Stimulated activated naive CD4-positive, alpha-beta T cell (primary cell): ENCODE measurements at places on chromosomes 12 and 14.

DNA sequence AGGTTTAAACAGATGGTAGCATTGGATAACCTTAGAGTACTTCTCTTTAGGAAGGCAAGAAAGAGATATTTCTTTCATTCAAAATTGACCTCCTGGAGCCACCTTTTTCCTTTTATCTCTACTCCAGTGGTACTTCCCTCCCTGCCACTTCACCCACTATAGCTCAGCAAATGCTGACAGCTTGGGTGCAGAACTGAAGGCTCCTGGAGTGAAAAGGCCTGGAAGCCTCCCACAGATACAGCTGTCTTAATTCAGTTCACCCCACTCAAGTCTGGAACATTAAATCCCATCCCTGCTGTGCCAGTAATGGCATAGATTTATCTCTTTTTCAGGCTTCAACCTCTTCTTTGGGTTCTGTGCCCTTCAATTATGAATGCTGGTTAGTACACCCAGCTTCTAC lies 140.3 kb downstream of the NEDD1 start:
- DNase-seq, result no peak

DNA sequence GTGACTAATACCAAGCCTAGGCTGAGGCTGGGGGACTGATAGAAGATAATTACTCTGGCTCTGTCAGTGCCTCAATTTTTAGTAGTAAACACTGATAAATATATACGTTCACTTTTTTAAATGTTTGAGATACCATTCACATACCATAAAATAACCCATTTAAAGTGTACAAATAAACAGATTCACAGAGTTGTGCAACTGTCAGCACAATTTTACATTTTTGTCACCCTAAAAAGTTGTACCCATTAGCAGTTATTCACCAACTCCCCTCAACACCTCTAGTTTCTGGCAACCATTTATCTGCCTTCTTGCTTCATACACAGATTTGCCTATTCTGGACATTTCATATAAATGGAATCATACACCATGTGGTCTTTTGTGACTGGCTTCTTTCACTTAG lies 15.1 kb downstream of the PPP1R12A start:
- DNase-seq, result no peak

GRCh38 chr14:91360490-91361232 lies 57.0 kb downstream of the CCDC88C start:
- no peak for DNase-seq

DNA sequence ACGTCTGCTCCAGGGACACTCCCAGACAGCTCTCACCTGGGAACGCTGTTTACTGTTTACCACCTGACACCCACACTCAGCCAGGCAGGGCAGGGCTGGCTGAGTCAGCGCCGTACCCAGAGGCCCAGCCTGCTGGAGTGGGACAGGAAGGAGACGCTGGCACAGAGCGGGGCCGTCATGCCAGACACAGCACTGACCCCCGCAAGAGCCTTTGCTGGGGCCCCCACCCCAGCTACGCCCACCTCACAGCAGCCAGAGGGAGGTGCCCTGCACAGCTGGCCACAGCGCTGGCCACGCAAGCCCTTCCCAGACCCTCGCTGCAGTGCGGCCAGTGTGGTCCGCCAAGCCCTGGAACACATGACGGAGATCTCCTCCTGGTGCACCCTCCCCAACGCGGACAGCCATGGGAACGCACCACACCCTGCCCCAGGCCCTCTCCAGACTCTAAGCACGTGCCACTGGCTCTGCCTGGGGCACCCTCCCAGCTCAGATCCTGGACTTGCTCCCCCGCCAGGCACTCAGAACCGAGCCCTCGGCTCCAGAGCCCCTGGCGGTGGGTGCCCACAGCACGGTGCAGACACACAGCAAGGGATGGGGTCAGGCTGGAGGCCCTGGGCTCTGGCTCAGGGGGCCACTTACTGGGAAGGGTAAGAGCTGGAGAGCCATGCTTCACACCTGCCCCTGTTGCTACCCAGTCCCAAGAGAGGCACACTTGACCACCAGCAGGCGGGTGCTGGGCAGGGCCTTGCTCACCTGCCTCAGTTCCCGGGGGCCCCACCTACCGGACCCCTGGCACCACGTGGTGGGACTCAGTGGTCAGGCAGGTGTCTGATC lies 5.7 kb downstream of the AHNAK2 start:
- DNase-seq, result no peak

DNA sequence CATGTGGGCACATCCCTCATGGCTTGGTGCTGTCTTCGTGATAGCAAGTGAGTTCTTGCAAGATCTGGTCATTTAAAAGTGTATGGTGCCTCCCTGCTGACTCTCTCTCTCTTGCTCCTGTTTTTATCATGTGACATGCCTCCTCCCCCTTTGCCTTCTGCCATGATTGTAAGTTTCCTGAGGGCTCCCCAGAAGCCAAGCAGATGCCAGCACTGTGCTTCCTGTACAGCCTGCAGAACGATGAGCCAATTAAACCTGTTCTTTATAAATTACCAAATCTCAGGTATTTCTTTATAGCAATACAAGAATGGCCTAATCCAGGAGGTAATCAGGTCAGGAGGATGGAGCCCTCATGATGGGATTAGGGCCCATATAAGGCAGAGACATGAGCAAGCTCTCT lies 116.3 kb downstream of the DPF3 start:
- no peak for DNase-seq

DNA sequence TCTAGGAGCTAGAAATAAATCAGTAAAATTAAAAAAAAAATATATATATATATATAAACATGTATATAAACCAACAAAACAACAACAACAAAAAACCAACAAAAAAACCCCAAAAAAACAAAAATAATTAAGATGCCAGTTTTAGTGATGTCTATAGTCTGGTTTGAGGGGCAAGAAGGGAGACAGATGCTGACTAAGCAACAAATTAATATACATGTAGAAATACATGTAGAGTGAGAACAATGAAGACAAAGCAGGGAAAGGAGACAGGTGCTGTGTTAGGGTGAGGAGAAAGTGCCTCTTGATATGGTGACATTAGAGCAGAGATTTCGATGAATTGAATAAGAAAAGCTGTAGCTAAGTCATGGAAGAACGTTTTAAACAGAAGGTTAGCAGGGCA lies 477.9 kb downstream of the APAF1 start:
- DNase-seq, result no peak

GRCh38 chr12:75944097-75944904 lies 87.3 kb downstream of the PHLDA1 start:
- no peak for DNase-seq

GRCh38 chr12:31460024-31460423 lies 130.9 kb downstream of the DENND5B start:
- DNase-seq, result no peak

DNA sequence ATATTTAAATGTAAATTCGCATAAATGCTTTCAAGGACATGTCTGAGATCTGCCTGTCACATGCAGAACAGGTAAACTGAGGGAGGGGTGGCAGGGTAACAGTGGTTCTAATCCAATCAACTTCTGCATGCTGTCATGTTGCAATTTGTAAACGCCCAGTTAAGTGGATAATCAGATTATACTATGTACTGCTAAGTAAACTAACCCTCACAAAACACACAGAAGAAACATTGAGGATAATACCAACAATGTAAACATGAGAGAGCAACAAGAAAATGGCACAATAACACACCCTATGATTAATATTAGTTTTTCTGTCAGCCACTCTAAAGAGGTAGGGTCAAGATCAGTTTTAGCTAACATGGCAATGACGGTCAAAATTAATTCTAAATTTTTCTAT lies 123.7 kb downstream of the KIF21A start:
- no peak for DNase-seq

GRCh38 chr14:60925286-60925685 lies 55.6 kb downstream of the TRMT5 start:
- no peak for DNase-seq

- no peak for DNase-seq
Observed at GRCh38 chr12:68234140-68234539, 8.5 kb upstream of the IL26 start.

GRCh38 chr14:95362138-95362494 lies 42.4 kb upstream of the CLMN start:
- no peak for DNase-seq

DNA sequence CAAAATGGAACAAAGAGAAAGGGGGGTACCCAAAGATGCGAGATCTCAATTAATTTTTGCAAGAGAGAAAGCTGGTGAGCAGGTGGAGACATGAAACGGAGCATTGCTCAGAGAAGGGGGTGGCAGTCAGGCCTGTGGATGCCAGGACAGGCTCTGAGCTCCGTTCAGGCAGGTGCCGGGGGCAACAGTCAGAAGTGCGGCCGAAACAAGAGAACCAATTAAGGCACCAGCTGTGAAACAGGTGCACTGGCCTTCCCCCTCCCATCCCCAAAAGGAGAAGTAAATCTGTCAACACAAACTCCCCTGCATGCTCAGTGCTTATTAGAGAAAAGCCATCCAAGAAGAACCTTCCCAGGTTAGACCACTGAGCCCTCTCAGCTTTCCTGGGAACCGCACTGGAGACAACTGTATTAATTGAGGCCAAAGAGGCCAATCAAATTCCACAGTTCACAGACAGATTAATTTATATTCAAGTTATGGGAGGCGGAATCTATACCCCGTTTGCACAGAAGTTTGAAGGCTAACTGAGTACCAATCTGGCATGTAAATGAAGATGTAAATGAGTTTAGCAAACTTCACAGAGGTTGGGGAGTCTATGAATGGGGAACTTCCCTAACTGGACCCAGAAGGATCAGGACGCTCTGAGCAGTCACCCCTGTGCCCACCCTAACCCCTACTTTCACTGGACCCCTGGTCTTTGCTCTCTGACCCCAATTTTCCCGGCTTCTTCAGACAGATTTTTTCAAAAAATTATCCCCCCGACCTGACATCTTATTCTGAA lies 20.9 kb downstream of the OAS2 start:
- DNase-seq, result no peak

- DNase-seq, result no peak
Observed at GRCh38 chr12:51087818-51088217, 4.4 kb upstream of the CSRNP2 start.

DNA sequence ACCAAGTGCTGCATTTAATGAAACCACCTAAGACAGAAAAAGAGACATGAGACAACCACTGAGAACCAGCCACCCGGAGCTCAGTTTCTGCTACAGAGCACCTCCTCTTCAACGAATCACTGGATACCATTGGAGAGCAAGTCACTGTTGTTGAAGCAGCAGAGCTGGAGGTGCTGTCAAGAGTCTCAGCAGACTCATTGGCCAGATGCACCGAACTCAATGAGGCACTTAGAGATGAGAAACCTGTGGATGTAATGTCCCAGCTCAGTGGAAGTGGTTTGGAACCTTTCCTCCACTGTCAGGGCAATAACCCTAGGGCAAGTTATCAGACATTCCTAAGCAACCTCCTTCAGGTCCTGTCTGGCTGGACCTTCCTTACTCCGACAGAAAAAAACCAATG lies 13.1 kb downstream of the NPC2 start:
- no peak for DNase-seq

- no peak for DNase-seq
Observed at GRCh38 chr14:104341532-104342434, 203.4 kb downstream of the KIF26A start.
